Ovary (tissue), 10 donors: ENCODE measurements at places on chromosomes 5 and 9. TPM values are rescaled to one million over a fixed set of nuclear protein-coding genes. Genes with fewer than 3 reads are reported as not detected.

DOK3 gene
- polyA plus RNA-seq, result 4.2 TPM

ERP44 gene
- polyA plus RNA-seq, result 13.3 TPM

SPINK7 gene
- polyA plus RNA-seq, result not detected

PARP8 gene
- polyA plus RNA-seq, result 4.4 TPM

PAPPA gene
- polyA plus RNA-seq, result 2.9 TPM

- no peak for DNase-seq
Measured at GRCh38 chr9:99235069-99235468, 13.0 kb downstream of the SEC61B start.

DNA sequence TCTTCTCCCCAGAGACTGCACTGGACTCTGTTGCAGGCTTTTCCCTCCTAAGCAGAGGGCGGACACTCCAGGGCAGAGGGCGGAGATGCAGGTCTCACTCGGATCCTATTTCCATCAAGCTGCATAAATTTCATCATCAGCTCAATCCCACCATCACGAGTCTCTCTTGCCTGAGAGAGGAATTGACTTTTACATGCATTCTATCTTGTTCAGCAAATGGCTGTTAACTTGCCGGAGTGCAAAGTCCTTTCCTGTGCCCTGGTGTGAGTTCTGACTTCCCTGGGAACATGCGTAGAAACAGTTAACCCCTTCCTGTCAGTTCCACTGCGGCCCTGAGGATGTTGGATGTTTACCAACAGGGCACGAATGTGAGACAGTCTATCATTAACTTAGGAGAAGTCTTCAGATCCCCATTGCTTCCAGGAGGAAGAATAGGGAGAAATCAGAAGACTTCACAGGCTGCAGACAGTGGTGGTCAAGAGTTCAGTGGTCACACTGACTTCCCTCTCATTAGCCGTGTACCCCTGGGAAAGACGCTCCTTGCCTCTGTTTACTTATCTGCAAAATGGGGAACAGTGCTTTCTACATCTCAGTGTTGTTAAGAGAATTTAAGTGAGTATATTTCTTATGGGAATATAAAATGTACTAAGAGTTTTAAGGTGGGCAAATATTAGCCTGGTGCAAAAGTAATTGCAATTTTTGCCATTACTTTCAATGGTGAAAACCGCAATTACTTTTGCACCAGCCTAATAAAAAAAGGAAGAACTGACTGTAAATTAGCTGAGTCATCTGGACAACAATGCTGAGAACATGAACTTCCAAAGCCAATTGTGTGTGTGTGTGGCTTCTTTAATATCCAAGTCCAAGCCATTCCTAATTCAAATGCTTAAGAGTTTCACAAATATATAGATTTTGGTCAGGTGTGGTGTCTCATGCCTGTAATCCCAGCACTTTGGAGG lies 248.0 kb downstream of the DRD1 start:
- no peak for DNase-seq

GRCh38 chr5:15807248-15807647 lies 307.3 kb downstream of the FBXL7 start:
- DNase-seq, result no peak

DNA sequence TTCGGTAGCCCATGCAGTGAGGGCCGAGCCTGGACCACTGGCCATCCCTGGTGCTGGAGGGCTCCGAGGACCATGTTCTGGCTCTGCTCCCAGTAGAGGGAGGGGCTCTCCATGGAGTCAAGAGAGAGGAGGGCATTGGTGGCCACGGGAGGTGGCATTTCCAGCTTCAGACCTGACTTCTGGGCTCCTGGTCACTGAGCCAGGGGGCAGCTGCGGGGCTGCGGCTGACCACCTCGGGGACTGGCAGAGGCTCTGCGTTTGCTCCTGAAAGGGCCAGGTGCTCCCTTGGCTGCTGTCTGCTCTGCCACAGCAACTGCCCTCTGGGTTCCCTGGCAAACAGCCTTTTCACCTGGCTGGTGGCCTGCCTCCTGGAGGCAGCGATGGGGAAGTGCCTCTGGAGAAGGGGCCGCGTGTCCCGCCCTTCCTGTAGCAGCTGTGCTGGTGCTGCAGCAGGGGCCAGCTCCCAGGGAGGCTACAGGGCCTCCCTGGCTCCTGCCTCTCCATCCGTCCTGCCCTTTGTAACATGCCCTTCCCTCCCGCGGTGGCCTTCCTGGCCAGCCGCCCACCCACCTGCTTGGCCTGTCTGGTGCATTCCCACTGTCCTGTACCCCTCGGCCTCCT lies 144.6 kb downstream of the CACNA1B start:
- no peak for DNase-seq

GRCh38 chr5:122156724-122157325 lies 27.5 kb downstream of the ZNF474 start:
- no peak for DNase-seq

- no peak for DNase-seq
Measured at GRCh38 chr5:114243281-114243971, 118.4 kb upstream of the KCNN2 start.
